Jurkat, Clone E6-1 (cell line): ENCODE measurements at places on chromosomes 2 and 18.

DNA sequence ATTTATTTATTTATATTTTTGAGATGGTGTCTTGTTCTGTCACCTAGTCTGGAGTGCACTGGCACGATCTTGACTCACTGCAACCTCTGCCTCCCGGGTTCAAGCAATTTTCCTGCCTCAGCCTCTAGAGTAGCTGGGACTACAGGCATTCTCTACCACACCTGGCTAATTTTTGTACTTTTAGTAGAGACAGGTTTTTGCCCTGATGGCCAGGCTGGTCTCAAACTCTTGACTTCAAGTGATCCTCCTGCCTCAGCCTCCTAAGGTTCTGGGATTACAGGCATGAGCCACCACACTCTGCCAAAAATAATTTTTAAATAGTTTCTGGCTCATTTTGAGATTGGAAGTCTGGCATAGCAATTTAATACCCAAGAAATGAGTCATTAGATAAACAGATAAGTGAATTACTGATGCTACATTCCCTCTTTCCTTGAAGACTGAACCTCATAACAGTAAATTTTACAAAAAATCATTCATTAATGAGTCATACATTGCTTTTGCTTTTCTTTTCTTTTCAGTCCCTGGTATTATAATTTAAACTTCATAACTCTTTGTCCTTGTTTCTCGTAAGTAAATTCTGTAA is 881.6 kb upstream of the PIK3C3 start:
- no peak for DNase-seq

GRCh38 chr2:161709428-161709827 is 85.2 kb downstream of the SLC4A10 start:
- DNase-seq, result no peak

- DNase-seq, result no peak
Measured at GRCh38 chr2:160411955-160412354, 81.7 kb downstream of the RBMS1 start.

DNA sequence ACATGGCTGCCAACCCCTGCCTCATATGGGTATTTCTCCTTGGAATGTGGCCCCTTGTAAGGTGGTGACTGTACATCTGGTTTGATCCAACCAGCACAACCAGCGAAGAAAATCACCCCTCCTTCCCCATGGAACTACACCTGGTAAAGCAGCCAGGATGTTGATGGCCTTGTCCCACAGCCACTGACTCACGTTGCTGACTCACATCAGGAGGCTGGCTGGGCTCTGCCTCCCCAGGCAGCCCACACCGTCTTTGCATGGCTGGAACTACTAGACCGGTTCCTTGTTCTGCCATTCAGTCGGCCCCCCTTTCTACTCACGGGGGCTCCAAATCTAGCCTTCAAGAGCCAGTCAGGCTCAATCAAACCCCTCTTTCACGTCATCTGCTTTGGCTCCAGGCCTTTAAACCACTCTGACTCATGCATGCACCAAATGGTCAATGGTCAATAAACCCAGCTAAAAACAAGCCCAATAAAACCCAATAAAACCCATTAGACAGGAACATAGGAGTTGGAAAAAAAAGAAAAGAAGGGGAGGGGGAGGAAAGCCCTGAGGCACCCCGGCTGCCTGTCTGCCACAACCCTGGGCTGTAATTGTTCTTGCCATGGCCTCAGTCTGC is 114.8 kb downstream of the PLB1 start:
- DNase-seq, result no peak

GRCh38 chr18:48776641-48777025 is 174.1 kb downstream of the SMAD7 start:
- no peak for DNase-seq

DNA sequence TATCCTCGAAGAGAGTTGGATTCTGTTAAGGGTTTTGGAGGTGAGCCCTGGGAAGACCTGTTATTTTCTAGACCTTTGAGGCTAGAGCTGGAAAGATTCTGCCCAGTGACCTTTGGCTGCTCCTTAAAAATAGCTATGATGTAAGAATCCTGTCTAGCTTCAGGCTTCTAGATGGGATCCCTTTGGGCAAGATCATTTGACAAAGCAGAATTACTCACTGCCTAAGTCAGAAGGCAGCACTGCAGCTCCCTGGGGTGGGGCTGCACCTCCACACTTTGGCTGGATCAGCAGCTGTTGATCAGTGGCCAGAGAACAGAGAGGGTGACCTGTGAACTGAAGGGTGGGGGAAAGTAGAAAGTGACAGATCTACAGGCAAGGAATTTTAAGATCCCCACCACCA is 103.8 kb downstream of the ASAP2 start:
- no peak for DNase-seq

DNA sequence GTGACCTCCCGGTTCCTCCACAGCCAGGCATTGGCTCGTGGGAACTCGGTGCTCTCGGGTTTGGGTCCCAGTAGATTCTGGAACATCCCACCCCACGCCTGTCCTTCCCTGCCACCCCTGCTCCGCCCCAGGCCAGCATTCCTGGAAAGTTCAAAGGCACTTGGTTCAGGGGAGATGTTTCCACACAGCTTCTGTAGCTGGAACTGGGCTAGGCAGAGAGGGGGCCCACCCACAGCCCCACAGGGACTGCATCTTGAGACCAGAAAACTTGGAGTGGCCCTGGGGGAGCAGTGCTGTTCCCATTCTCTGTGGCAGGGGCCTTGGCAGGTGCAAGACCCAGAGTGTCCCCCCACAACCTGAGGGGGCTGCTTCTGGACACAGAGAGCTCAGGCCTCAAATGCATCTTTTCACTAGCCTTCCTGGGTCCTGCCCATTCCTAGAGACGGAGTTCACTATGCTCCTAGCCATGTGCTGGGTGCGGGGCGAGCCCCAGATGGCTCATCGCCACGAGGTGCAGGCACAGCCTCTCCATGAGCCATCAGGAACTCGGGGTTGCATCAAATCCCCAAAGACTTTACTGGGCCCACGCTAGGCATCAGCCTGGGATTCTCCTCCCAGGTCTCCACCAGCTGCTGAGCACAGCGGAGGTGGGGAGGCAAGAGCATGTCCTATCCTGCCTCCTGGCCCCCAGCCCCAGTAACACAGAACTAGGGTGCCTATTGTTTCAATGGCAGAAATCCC is 68.7 kb downstream of the ZFP36L2 start:
- DNase-seq, result no peak

DNA sequence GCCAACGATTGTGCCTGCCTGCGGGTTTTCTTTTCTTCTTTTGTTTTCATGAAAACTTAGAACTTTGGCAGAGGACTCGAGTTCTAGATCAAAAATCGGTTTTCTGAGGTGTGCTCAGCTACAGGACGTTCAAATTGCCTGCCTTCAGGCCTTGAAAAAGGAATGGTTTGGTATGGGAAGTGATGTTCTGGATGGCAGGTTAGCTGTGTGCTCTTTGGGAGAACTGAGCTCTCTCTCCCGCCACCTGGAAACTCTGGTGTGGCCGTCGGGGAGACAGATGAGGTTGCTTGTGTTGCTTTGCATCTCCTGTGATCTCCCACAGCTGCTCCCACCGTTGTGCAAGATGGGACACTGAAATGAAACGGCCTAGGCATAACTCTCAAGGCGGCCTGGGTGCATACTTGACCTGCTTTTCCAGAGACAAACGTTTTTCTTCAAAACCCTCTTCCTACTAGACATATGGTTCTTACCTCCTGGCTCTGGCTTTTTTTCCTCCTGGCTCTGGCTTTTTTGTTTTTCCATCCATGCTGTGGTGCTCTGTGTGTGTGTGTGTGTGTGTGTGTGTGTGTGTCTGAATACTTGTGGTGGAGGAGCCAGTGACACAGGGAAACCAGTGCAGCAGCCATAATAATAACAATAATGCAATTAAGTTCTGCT is 2.0 kb downstream of the FMNL2 start:
- no peak for DNase-seq

DNA sequence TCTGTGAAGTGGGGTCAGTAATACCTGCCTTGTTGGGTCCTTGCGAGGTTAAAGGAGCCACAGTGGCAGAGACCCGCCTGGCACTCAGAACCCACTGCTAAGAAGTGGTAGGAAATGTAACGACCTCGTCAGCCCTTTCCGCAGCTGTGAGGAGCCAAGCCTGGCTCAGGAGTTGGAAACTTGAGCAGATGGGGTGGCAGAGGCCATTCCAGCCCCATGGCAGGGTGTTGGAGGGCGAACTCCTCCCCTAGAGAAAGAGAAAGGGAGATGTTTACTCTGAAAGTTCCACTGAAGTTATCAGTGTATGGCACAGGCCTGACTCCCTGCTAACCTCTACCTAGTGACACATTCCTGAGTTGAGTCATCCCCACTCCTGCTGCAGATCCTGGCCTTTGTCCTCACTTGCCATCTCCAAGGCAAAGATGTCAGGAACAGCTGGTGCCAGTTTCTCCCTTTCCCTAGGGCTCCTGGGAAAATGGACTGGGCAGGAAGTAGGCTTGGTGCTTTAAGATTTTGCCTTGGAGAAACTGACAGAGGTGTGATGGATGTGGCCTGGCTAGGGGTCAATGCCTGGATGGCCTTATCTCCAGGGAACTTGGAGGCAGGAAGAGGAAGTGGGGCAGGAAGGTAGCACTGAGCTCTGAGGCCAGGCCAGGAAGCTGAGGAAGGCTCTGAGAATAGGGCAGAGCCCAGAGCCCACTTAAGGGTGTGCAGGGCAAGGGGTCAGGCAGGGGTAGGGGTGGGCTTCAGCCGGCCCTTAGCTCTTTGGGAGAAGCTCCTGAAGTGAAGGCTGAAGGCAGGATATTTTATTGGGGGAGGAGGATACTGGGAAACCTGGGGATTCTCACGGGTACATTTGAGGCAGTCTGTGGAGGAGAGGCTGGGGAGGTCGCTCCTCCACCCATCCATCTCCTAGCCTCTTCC is 888 bp downstream of the VAMP5 start:
- no peak for DNase-seq
